ENCODE measurements at places on chromosomes 12 and 14.

DNA sequence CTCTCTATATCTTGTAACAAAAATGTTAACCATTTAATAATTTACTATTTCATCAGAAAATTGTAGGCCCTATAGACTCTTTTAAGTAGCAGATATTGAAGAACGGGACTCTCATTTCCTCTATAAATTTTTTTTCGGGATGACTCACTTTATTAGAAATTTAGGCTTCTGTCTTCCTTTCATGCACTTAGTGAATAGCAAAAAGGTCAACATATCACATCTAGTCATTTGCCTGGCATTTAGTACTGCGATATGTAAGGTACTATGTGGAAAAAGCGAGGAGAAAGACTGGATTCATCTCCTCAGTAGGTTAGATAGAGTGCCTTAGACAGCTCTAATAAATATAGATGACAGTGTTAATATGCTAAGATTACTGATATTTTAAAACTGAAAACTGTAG, 166.3 kb upstream of the PTPRQ start:
- peak; percentile 1 for DNase-seq

GRCh38 chr14:105476831-105477659, 2.4 kb downstream of the CRIP2 start:
- DNase-seq, result peak; percentile 44

DNA sequence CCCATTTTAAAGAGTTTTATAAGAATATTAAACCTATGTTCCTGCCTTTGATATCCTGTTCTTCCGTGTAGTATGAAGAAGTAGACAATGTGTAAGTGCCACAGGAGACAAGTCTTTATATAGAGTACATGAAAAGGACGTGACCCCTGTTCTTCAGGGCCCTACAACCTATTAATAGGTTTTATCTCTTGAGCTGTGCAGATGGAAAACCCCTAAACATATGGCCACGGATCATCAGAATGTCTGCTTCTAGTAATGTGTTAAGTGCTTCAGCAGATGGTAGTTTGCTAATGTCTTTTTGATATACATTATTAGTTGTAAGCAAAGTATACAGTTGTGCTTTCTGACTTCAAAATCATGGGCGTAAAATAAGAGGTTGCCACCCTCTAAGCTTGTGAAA, 228.5 kb downstream of the PTPRO start:
- no peak for DNase-seq

DNA sequence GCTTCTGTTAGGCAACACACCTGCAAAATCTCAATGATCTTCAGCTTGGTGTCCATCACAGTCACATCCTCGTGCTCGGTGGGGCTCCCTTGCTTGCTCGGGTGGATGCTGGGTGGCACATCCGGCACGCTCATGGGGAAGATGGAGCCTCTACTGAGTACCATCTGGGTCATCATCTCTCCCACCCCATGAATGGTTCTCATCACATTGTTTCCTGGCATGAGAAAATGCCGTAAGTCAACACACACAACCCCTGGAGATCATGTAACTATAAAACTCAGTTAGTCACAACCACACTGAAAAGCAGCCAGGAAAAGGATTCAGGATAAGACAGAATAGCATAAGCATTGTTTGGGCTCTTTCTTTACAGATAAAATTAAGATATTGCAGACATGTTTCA, 201.1 kb downstream of the ITPR2 start:
- peak; percentile 54 for DNase-seq

DNA sequence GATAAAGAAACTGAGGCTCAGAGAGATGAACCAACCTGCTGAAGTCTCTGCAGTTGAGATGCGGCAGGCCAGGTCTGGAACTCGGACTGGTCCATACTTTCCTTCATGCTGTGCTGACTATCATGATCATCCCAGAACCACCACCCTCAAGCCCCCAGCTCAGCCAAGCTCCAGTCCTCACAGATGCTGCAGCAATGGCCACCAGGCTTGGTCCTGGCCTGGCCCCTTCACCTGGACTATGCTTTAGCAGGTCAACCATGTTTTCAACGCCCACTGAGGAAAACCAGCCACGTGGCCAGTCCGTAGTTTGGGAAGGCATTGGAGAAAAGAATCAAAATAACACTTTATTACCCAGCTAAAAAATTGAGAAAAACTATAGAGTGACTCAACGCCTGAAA, 1.4 kb downstream of the GPR68 start:
- no peak for DNase-seq

GRCh38 chr12:104695453-104696148, 238.9 kb downstream of the CHST11 start:
- DNase-seq, result peak; percentile 87

GRCh38 chr14:35045798-35046047, 349 bp upstream of the FAM177A1 start:
- DNase-seq, result no peak

GRCh38 chr14:34147461-34147860, 196.6 kb upstream of the EGLN3 start:
- DNase-seq, result no peak

GRCh38 chr12:98678236-98678945, 33.3 kb downstream of the APAF1 start:
- DNase-seq, result no peak

DNA sequence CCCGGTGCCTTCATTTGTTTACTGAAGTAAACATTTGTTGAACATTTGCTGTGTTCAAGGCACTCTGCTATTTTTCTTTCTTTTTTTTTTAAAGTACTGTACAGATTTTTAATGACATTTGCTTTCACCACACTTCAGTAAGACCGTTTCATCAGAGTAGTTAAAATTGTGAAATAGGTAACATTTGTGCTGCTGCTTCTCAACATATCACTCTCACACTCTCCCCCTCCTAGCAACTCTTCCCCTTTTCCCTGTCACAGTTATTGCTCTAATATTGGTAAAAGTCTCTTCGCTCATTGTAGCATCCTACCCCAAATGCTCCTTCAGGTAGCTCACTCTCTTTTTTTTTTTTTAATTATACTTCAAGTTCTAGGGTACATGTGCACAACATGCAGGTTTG, 49.6 kb downstream of the SRGAP1 start:
- no peak for DNase-seq

DNA sequence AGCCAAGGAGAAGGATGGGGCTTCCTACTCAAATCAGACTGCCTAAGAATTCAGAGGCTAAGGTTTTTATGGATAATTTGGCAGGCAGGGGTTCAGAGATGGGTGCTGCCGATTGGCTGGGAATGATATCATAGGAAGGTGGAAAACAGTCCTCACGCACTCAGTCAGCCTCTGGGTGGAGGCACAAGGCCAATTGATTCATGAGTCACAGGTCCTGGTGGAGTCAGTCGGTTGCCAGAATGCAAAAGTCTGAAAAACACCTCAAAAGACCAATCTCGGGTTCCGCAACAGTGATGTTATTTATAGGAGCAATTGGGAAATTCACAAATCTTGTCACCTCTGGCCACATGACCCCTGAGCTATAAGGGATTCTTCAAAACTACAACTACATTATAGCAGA, 105.5 kb downstream of the GXYLT1 start:
- DNase-seq, result peak; percentile 64

- no peak for DNase-seq
Observed at GRCh38 chr14:27862684-27863083, 903.9 kb upstream of the FOXG1 start.

DNA sequence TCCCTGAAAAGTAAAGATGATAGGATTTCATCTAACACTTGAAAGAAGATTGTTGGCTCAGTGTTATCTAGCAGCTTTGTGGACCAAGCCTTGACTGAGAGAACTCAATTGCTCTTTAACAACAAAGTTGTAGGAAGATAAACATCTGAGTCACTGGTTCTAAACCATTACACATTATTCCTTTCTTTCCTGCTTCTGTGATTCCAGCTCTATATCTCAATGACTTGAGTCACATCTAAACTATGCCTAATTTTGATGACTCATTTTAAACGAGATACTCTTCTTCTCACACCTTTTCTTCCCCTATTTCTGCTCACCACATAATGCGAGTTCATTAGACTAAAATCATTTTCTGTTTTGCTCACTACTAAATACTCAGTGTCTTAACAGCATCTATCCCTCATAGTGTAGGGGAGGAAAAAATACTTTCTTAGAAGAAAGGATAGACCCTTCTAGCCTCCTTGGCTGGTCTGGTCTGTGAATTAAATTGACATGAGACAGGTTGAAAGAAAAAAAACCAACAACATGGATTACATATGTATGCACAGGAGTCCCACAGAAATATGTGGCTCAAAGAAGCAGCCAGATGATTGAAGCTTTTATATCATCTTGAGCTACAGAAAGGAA, 201.4 kb downstream of the C12orf50 start:
- DNase-seq, result peak; percentile 66

DNA sequence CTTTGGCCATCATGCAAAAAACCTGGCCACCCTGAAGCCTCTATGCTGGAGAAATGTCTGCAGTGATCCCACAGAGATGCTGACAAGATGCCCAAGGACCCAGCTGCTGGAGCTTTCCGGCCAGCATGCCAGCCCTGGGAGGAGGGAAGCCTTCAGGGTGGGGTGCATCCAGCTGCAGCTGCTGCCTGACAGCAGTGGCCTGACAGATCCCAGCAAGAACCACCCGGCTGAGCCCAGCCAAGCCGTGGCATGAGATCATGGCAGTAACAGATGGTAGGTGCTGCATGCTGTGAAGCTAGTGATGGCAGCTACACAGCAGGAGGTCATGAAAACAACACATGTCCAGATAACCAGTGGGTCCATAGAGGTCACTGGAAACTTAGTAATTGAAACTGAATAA, 13.8 kb downstream of the CLBA1 start:
- DNase-seq, result no peak

GRCh38 chr12:1184402-1184801, 193.4 kb downstream of the ERC1 start:
- DNase-seq, result peak; percentile 75

DNA sequence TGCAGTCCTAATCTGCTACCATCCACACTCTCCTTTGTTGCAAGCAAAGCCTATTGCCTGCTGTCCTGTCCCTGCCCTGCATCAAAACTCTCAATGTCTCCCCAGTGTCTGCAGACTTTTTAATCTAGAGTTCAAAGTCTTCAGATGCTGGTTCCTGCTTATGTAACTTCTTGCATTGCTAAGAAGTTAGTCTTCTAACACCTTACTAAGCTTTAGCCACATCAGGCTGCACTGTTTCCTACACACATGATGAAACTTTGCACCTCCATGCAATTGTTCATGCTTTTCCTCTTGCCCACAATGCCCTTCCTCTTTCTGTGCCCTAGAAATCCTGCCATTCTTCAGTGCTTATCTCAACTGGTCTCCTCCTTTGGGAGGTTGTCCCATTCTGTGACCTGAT, 16.2 kb upstream of the DICER1 start:
- DNase-seq, result no peak

GRCh38 chr14:50312734-50313054, 570 bp downstream of the DMAC2L start:
- no peak for DNase-seq

DNA sequence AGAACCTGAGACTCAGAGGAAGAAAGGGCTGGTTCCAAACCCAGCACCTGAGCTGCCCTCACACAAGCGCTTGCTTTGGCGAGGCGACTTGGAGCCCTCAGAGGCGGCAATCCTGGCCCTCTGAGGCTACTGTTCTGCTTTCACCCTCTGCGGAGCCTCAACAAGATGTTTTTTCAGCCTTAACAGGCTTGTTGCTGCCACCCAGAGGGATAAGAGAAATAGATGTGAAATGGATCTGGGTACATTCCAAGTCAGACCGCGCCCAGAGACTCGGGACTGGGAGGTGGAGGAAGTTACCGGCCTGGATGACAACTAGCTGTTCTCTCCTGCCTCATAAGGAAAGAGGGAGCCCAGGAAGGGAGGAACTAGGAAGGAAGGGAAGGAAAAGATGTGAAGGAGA, 89.6 kb downstream of the TTC7B start:
- DNase-seq, result peak; percentile 34
